ENCODE measurements at places on chromosomes 12 and 14. TPM values are rescaled to one million over a fixed set of nuclear protein-coding genes. Genes with fewer than 3 reads are reported as not detected.

Gene KRT72
- total RNA-seq = not detected

Gene TAS2R13
- 1.0 TPM for total RNA-seq

Gene NKX2-1
- total RNA-seq = not detected

Gene PLEKHD1
- under 0.01 TPM for total RNA-seq

Gene TMEM233
- total RNA-seq = 0.11 TPM

Gene SCARB1
- total RNA-seq = 6.8 TPM

Gene PRKAB1
- 20.4 TPM for total RNA-seq

Gene HSPB8
- 0.98 TPM for total RNA-seq

Gene KRT78
- total RNA-seq = not detected

Gene SLC35F4
- not detected for total RNA-seq

Gene SOAT2
- not detected for total RNA-seq

Gene DAO
- total RNA-seq = not detected
